Peyer's patch (tissue), 4 donors: ENCODE measurements at places on chromosomes 16 and 17.
A peak's percentile ranks its signal among the peaks of the same experiment; 100 is the strongest.

- DNase-seq, result no peak
Observed at GRCh38 chr16:81692021-81692420, 87.1 kb upstream of the PLCG2 start.

DNA sequence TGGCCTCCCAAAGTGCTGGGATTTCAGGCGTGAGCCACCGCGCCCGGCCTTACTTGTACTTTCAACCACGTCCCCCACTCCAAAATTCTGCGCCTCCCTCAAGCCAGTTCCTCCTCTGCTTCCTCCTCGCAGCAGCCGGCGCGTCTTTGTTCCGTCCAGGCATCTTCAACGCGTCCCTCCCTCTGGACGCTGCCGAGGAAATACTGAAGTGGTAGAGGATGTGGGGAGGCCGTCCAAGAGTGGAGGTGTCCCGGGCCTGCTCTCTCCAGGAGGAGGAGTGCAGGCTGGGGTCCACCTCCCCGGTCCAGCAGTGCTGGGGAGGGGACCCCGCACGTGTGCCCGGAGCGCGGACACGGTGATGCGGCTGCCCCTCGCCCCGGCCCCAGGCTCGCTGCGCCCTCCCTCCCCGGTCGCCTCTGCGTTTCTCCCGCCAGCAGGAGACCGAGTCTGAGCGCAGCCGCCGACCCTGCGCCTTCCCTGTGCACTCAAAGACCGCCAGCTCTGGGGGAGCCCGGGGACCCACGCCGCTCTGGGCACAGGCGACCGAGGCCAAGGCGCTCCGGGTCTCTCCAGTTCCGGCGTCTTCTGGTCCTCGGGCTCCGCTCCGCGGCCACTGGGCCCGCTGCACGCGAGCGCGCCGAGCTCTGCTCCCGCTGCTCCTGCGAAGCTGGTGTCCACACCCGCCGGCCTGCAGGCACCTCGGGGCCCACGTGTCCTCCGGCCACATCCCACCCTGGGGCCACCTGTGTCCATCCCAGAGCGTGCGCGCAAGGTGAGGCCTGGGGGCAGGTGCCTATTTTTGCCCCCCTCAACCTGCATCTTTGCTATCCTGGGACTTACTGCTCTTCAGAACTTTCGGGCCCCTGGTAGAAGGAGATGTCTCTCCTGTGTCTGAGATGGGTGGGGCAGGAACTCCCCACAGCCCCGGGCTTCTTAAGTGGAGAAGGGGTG is 31.7 kb downstream of the OSBPL7 start:
- DNase-seq, result peak; percentile 20

DNA sequence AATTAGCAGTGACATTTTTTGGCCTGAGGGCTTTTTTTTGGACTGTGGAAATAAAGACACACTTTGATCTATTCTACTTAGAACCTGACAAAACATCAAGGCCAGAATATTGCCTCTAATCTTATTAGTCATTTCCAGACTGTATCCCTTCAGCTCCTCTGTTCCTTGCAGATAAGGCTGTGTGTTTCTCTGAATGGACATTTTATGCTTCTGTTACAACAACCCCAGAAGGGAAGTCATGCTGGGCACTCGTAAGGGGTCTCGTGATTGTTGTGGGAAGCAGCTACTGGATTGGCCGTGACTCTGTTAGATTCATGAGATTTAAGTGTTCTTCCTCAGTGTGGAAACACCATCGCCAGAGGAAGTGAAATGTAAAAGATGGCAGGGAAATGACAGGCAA is 31.6 kb upstream of the HS3ST2 start:
- DNase-seq, result no peak

GRCh38 chr16:71929048-71929447 is 33.7 kb downstream of the IST1 start:
- DNase-seq, result no peak

GRCh38 chr17:58621174-58621573 is 70.7 kb downstream of the TEX14 start:
- no peak for DNase-seq

- DNase-seq, result no peak
Observed at GRCh38 chr16:81635063-81635937, 143.8 kb upstream of the PLCG2 start.

- DNase-seq, result no peak
Observed at GRCh38 chr17:17958982-17959381, 13.2 kb downstream of the TOM1L2 start.

DNA sequence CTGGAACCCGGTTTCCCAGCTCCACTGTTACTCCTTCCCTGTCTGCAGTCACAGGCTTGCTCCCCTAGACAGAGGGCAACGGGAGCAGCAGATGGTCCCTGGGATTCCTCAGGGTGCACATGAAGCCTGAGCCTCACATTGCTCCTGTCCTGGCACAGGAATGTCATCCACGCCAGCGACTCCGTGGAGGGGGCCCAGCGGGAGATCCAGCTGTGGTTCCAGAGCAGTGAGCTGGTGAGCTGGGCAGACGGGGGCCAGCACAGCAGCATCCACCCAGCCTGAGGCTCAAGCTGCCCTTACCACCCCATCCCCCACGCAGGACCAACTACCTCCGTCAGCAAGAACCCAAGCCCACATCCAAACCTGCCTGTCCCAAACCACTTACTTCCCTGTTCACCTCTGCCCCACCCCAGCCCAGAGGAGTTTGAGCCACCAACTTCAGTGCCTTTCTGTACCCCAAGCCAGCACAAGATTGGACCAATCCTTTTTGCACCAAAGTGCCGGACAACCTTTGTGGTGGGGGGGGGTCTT is 1.6 kb upstream of the DECR2 start:
- no peak for DNase-seq

DNA sequence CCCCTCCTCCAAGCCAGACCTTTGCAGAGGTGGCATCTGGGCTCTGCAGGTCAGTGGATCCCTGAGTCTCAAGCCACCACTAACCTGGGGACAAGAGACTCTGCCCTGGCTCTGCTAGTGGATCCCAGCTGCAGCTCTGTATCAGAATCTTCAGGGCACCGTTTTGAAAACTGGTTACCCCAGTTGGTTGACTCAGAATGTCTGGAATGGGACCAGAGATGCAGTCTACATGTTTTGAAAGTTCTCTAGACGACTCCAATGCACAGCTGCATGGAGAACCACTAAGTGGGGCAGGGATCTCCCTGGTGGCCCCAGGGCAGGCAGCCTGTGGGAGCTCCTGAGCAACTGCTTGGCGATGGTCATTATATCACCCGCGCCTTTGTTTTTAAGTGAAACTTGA is 34.1 kb upstream of the ADORA2B start:
- DNase-seq, result no peak

DNA sequence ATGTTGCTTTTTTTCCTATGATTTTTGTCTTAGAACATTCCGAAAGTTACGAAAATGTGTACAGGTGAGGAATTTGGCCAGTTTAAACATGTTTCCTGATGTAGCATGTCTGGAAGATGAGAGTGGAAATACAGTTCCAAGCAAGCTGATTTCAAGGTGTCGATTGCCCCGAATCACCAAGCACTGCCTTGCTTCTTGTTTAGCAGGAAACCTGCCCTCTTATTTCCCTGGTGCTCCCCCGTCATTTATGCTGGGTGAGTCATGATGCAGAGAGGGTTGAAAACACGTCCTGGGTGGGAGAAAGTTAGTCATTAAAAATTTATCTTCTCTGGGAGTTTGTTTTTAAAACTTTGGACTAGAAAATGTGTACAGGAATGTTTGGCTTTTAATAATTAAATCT is 608.6 kb upstream of the EEF2KMT start:
- DNase-seq, result no peak

DNA sequence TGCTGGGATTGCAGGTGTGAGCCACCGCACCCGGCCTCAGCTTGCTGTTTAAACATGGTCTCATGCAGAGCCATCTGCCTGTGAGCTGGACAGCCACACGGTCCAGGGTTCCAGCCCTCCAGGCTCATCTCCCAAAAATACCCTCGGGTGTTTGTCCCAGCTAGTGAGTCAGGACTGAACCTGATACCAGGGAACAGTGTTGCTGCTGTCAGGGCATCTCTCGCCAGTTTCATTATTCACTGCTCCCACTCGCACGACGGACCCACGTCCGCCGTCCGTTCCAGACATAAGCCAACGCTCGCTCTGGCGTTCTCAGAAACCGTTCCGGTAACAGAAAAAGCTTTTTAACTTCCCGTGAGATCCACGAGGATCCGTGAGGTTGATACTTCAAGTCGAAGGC is 77.6 kb downstream of the NXN start:
- no peak for DNase-seq

DNA sequence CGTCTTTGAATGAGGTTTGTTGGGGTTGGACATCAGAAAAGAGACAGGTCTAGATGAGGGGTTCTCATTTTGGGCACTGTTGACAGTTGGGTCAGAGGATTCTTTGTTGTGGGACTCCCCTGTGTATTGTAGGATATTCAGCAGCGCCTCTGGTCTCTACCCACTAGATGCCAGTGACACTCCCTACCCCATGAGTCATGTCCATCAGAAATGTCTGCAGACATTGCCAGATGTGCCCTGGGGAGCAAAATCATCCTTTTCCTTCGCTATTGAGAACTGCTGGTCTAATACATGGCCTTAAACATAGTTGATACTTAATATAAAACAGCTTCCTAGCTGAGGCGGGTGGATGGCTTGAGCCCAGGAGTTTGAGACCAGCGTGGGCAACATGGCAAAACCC is 3.1 kb downstream of the ABAT start:
- DNase-seq, result no peak

DNA sequence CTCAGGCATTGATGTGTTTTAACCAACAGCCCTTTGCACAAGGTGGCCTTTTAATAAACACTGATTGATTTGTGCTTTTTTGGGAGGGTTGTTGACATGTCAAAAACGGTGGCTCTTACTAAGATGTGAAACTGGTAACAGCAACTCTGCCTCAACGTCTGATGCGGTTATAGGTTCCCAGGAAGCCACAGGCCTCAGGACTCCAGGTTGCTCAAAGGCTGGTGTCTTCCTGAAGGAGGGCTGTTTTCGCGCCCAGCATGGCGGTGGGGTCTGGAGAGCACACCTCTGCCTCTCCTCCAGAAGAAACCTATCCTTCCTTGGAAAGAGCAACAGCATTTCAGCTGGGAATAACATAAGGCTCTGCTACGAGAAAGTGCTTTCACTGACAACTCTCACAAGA is 187.5 kb downstream of the IRF8 start:
- DNase-seq, result no peak

DNA sequence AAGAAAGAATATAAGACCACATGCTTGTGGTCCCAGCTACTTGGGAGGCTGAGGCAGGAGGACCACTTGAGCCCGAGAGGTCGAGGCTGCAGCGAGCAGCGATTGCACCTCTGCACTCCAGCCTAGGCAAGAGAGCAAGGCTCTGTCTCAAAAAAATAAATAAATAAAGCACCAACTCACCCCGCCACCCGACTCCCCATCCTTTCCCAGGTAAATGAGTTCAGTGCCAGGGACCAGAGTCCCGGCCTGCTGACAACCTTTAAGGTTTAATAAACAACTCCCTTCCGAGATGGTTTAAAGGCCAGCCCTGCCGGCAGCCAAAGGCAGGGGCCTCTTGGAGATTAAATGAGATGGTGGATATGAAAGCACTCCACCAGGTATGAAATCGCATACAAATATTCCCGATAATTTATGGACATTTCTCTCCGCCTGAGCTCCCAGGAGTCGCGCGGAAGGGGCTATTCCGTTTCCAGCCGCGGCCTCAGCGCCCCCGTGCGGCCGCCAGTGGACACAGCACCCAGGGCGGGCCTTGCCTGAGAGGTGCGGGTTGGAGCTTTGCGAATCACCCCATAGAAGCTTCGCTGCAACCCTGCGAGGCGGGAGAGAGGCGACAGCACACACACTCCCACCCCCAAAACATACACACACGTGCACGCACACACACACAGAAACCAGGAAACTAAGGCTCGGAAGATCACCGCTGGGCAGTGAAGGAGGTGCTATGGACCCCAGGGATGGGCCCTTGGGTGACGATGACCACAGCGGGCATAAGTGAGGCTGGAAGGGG is 4.0 kb upstream of the RPL38 start:
- DNase-seq, result peak; percentile 84

GRCh38 chr17:42010898-42011516 is 6.2 kb downstream of the DNAJC7 start:
- DNase-seq, result no peak

- no peak for DNase-seq
Observed at GRCh38 chr16:49593424-49594040, 219.9 kb downstream of the C16orf78 start.

- DNase-seq, result no peak
Observed at GRCh38 chr17:39808409-39808997, 55.6 kb downstream of the IKZF3 start.

GRCh38 chr17:21129023-21129681 is 2.4 kb downstream of the DHRS7B start:
- no peak for DNase-seq

GRCh38 chr16:57647136-57647875 is 18.9 kb downstream of the ADGRG1 start:
- no peak for DNase-seq

- DNase-seq, result peak; percentile 52
Observed at GRCh38 chr16:588639-588888, 1.3 kb upstream of the RAB40C start.

- no peak for DNase-seq
Observed at GRCh38 chr17:56309897-56310296, 156.6 kb downstream of the ANKFN1 start.

GRCh38 chr16:88323546-88324330 is 59.0 kb upstream of the ZNF469 start:
- no peak for DNase-seq

DNA sequence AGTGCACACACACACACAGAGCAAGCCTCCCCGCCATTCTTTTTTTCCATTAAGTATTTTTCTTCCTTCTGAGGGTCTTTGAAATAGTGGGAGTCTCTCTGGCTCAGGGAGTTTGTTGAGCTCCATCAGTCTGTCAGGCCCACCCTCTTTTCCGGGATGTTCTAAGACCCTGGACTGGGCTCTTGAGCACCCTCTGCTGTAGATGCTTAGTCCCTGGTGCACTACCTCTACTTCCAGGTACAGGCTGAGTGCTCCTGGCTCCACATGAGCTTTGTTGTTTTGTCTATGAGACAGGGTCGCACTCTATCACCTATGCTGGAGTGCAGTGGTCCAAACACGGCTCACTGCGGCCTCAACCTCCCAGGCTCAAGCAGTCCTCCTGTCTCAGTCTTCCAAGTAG is 20.7 kb downstream of the LIMD2 start:
- DNase-seq, result peak; percentile 22

GRCh38 chr17:3688852-3689261 is 7.1 kb downstream of the P2RX5 start:
- DNase-seq, result no peak

- no peak for DNase-seq
Observed at GRCh38 chr17:58388302-58389190, 28.8 kb downstream of the RNF43 start.

- no peak for DNase-seq
Observed at GRCh38 chr17:4375039-4375748, 8.7 kb upstream of the UBE2G1 start.

GRCh38 chr16:58842156-58842555 is 108.0 kb upstream of the GOT2 start:
- DNase-seq, result no peak

GRCh38 chr17:77420095-77420803 is 279.5 kb downstream of the SEC14L1 start:
- no peak for DNase-seq
